ENCODE measurements at places on chromosomes 6 and 20.

DNA sequence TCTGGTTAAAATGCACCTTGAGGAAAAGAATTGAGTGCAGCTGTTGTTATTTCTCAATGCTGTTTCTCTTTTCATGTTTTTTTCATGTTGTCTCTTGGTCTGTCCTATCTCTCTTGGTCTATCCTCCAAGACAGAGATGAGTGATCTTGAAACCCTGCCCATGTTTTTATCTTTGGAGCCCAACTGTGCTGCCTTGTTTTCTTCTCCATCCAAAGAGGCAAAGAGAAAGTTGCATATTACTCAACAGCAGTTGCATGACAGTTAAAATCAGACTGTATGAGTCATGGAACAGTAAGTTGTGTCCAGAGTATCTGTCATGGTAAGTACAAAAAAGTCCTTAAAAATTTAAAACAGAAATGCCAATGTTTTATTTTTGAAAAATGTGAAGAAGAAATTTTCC is 26.2 kb downstream of the BCAS1 start:
- no peak for DNase-seq

- no peak for DNase-seq
Observed at GRCh38 chr6:52731719-52732118, 31.6 kb downstream of the GSTA2 start.

GRCh38 chr6:28282926-28283325 is 1.6 kb downstream of the PGBD1 start:
- no peak for DNase-seq

DNA sequence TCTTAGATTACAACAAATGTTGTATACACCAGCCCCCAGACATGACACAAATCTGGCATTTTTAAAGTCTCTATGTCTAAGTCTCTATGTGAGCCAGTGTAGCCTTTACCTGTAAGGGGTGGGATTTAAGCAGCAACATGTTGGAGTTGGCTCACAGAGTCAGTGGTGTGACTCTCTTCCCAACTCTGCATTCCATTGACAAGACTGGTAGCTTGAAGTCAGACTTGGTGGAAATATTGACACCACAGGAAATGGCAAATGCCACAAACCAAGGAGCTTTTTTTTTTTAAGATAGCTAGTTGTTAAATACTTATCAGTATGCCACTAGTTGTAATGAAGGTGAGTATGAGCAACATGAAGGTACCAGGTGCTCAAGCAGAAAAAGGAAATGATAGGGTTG is 103.1 kb upstream of the SMLR1 start:
- DNase-seq = no peak

DNA sequence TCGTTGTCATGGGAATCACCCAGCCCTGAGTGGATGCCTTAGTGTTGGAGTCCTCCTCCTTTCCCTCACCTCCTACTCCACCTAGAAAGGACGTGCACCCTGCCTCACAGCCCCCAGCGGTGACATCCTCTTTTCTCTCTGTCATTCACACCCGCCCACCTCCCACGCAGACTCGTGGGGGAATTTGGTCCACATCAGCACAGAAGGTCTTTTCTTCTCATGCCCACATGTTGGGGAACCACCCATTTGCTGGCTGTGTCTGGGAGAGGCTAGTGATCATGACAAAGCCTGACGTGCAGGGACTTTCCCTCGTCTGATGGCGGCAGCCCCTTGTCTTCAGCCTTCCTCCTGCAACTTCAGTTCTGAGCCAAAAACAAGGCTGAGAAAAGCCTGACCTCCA is 96.0 kb upstream of the CNKSR3 start:
- peak; percentile 72 for DNase-seq

- DNase-seq = no peak
Observed at GRCh38 chr6:22613695-22614094, 44.3 kb downstream of the HDGFL1 start.

DNA sequence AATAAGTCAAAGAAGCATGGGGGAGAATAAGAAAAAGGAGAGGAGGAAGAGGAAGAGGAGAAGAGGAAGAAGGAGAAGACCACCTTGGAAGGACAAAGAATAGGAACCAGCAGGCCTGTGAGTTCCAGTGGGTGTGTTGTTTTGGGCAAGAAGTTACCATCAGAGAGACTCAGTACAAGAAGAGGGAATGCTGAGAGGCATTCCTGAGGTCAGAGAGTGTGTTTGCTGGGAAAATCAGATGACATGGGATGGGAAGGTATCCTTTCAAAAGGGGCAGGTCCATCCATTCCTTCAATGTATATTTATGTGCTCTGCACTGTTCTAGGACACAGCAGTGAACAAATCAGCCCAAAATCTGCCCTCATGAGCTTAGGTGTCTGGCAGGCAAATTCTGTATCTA is 40.5 kb upstream of the PRIM2 start:
- DNase-seq = no peak

DNA sequence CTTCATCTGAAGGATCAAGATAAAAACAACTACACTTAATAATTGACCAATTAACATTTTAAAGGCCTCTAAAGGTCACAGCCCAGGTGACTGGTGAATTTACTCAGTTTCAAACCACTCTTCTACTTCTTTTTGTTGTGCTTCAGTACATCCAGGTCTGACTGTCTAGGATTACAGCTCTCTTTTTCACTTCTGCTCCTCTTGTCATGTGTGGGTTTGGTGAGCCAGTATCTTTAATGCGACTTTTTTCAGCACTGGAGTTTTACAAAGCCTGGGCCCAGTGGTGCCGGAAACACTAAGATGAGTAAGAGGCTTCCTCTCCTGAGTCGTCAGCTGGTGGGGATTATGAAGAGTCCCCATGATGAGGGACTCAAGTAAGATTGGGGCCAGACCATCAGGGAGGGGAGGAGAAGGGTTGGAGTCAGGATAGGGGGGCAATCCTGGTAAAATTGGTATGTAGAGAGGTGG is 27.0 kb downstream of the HECA start:
- peak; percentile 53 for DNase-seq

DNA sequence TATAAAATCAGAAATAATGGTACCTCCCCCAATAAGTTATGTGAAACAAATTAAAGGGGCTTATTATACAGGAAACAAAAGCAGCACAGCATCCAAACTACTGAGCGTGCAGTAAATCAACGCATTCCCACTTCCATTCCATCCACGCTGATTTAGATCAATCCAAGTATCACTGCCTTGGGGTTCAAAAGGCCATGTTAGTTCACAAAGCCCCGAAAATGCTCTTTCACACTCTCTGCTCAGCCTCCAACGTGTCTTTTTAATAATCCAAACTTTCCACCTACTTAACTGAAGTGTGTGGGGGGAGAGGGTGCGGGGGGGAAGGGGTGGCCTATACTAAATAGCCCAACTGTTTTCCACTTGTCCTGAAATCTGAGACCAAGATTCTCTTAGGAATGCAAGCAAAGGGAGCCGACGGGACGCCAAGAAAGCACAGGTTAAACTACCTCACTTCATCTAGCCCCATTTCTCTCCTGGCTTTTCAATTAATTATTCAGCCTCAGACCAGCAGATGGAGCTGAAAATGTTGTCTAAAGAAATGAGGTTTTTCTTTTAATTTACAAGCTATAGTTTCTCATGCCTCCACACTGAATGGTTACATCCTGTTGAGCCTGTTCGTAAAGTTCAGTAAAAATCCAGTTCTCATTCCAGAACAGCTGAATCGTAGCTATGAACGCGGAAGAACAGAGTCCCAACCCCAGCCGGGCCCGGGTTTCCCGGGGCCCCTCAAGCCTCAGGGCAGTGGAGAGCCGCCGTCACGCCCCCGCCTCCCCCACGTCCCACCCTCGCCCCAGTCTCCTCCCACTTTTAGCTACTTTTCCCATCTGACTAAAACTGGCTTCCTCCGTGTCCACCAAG is 1.0 kb upstream of the NXT1 start:
- no peak for DNase-seq

Measured in stimulated activated CD4-positive, alpha-beta T cell treated with anti-CD3 and anti-CD28 coated beads, Interleukin-12 subunit alpha, Interleukin-12 subunit beta, amount 100 ng/mL, for 4 hours (primary cell).